ENCODE measurements at places on chromosomes 13 and 19.

DNA sequence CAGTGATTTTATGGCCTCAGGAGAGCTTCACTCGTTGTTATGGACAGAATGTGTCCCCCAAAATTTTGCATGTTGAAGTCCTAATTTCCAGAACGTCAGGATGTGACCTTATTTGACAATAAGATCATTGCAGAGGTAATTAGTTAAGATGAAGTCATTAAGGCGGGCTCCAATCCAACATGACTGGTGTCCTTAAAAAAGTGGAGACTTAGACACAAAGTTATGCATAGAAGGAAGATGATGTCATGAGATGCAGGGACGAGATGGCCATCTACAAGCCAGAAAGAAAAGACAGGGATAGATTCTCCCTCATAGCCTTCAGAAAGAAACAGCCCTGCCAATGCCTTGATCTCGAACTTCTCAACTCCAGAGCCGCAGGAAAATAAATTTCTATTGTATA is 25.8 kb upstream of the SPATA13 start:
- DNase-seq = no peak

- DNase-seq = no peak
Measured at GRCh38 chr19:46691104-46691503, 25.8 kb downstream of the PRKD2 start.

DNA sequence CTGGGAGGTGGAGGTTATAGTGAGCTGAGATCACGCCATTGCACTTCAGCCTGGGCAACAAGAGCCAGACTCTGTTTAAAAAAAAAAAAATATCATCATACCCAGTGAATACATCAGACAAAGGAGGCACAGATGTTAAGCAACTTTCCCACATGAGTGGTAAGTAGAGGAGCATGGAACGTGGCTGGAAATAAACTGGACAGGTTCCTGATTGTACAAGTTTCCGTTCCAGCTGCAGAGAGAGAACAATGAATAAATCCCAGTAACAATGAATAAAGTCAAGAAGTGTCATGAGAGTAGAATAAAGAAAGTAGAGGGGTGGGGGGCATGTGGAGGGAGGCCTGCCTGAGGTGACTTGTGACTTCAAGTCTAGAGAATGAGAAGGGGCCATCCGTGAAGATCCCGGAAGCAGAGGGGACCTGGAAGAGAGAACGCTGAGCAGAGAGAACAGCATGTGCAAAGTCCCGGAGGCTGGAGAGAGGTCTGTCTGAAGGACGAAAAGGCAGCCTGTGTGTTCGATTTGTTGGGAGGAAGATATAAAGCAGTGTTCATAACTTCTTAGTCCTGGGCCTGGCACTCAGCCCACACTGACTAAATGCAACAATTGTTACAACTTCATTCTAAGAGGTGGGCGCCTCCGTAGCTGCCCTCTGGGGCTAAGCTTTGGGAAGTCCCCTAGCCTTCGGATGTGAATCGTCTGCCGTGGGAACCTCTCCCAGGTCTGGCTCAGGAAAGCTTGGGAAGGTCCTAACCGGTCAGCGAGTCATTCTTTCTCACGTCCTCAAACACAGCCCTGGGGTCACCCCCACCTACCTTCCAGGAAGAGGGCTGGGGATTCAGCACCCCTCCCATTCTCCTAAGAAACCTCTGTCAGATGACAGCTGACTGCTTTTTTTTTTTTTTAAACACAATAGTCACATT is 15.3 kb upstream of the ARHGEF18 start:
- DNase-seq = no peak

DNA sequence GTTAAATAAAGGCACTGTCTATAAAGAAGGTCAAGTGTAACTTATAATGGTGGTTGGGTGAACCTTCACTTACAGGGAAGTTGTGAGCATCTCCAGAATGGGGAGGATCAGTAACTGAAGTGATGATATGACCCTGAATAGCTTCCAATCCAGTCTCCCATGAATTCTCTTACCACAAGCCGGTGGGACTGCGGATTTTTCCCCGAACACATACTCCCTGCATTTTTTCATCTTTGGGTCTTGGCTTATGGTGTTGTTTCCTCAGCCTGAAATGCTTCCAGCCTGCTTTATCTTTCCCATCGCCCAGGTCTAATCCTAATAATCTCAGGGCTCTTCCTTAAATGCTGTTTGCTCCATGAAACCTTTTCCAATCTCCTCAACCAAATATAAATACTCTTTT is 2.0 kb upstream of the CSNK1A1L start:
- DNase-seq = no peak

- DNase-seq = peak; percentile 25
Measured at GRCh38 chr19:3508771-3509535, 2.8 kb downstream of the FZR1 start.

- DNase-seq = no peak
Measured at GRCh38 chr19:48476176-48476575, 7.0 kb downstream of the CYTH2 start.

GRCh38 chr19:16976446-16976845 is 50.2 kb downstream of the CPAMD8 start:
- no peak for DNase-seq

- no peak for DNase-seq
Measured at GRCh38 chr13:73129023-73129422, 70.2 kb downstream of the KLF5 start.

DNA sequence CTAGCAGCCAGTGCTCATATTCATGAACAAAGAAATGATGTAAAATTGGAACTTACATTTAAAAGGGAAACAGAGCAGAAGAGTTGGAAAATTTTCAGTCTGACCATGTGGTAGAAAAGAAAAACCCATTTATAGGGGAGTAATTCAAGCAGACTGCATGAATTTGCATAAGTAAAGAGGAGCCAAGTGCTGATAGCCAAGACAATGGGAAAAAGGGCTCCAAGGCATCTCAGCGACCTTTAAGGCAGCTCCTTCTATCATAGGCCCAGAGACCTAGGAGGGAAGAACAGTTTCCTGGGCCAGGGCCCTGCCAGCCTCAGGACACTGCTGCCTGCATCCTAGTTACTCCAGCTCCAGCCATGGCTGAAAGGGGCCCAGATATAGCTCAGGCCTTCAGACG is 7.5 kb downstream of the DNAJC3 start:
- no peak for DNase-seq

DNA sequence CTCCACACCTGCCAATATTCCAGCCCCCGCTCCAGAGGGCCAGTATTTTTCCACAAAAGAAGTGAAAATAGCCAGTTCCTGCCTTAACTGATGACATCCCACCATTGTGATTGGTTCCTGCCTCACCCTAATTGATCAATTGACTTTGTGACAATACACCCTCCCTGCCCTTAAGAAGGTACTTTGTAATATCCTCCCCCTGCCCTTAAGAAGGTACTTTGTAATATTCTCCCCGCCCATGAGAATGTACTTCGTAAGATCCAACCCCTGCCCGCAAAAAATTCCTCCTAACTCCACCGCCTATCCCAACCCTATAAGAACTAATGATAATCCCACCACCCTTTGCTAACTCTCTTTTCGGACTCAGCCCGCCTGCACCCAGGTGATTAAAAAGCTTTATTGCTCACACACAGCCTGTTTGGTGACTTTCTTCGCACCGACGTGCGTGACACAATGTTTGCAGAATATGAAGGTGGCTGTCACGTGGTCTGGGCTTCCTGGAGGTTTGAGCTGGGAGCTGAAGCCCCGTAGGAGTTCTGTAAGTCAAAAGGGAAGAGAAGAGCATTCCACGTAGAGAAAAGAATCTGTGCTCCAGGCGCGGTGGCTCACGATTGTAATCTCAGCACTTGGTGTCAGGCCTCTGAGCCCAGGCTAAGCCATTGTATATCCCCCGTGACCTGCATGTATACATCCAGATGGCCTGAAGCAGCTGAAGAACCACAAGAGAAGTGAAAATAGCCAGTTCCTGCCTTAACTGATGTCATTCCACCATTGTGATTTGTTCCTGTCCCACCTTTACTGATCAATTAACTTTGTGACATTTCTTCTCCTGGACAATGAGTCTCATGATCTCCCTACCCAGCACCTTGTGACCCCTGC is 6.2 kb upstream of the FUT3 start:
- no peak for DNase-seq

DNA sequence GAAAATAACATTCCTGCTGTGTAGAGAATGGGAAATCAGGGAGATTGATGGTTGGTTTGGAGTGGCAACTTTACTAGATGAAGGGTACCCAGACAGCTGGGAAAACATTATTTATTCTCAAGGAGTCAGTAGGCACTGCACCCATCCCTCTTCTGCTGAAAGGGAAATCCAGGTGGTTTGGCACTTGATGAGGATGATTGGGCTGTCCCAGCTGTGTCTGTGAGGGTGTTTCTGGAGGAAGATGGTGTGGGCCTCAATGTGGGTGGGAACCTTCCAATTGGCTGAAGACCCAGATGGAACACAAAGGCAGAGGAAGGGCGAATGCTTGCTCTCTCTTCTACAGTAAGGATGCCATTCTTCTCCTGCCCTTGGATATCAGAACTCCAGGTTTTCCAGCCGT is 10.4 kb upstream of the SACS start:
- no peak for DNase-seq

DNA sequence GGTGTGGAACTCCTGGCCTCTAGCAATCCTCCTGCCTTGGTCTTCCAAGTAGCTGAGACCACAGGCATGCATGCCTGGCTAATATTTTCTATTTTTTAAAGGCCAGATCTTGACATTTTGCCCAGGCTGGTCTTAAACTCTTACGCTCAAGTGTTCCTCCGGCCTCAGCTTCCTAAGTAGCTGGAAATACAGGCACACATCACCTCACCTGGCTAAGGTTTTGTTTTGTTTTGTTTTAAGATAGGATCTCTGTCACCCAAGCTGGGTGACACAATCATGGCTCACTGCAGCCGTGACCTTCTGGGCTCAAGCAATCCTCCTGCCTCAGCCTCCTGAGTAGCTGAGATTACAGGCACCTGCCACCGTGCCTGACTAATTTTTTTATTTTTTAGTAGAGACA is 5.5 kb upstream of the RLN3 start:
- no peak for DNase-seq

DNA sequence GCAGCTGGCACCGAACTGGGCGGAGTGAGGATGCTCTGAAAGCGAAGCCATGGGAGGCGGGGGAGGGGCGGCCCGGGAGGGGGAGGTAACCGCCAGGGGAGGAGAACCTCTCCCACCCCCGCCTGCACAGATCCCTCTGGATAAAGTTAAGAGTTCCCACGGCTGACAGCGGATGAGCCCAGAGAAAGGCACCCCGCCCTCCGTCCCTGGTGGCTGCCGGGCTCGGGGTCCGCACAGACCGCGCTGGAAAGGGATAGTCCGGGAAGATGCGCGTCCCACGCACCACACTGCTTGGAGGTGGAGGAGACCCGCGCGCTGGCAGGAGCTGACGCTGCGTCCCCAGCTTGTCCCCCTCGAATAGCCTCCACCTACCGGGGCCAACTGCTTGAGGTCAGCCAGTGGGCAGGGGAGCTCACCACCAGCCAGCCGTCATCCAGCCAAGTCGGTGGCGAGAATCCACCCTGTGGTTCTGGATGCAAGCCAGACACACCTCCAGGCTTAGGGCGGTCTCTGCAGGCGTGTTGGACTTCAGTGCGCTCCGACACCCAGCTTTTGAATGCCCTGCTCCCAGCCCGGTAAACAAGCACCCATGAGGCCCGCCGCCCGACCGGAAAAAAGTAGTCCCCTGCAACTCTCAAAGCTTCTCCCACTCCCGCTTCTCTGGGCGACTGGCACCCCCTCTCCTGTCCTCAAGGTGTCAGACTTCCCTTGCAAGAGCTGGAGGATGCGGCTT is at the start of gene TRPC4:
TSS of gene TRPC4 (minus strand) at position 17 of the 733 bp plus-strand sequence. CDS start 86,439 bp downstream, outside the sequence.
- DNase-seq = peak; percentile 3

- no peak for DNase-seq
Measured at GRCh38 chr13:74641586-74641985, 507.4 kb upstream of the KLF12 start.

DNA sequence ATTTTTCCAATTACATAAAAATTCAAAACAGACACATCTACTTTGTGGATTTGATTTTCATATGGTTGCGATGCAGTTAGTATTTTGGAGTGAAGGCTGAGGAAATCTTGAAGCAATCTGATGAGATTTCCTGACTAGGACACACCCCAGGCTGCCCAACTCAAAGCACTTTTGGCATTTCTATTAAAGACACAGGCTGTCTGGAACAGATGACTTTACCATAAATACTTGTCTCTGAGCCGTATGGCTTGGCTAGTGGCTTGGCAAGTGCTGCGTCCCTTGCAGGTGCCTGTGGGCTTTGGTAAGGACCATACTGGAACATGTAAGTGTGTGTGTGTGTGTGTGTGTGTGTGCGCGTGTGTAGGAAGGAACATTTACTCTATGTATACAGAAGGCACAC is 218.8 kb downstream of the FGF9 start:
- no peak for DNase-seq

GRCh38 chr13:46296115-46296822 is 84.5 kb downstream of the LRRC63 start:
- no peak for DNase-seq

- no peak for DNase-seq
Measured at GRCh38 chr19:7459773-7460172, 29.1 kb downstream of the PEX11G start.

DNA sequence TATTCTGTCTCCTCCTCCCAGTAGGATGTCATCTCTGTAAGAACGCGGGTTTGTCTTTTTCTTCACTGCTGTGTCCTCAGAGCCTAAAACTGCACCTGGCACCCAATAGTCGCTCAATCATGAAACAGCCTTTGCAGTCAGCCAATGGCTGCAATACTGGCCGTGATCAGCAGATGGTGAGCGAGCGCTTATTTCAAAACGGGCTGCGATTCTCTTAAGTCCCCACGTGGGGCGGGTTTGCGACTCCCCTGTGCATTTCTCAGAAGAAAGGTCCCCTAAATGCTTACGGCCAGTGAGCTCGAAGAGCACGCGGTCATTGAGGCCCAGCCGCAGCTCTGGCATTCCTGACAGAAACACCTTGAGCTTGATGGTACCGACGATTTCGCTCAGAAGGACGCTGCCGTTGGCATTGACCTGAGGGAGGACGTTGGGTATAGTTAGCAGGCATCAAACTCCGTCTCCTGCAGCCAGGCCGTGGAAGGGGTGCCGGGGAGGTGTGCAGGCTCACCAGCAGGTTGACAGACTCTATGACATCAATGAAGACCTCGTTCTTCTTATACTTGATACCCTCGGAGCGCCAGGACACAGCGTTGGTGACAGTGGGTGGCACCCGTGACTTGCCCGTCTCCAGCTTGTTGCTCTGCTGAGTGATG is 6.0 kb downstream of the AP1M2 start:
- DNase-seq = peak; percentile 93

DNA sequence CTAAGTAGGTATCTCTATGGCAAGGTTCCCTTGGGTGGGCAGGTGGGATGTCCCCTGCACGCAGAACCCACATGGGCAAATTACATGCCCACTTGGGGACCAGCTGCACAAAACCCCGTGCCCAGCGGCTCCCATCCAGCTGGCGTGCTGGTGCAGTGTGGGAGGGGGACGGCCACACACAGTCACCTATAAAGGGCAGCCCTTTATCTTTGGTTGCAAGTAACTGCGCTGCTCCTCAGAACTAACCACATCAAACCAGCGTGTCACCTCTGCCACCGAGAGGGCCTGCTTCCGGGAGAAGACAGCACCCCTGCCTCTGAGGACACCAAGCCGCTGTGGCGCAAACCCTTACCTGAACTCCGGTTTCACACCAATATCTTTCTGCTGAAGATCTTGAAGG is 32.2 kb downstream of the ANKRD27 start:
- DNase-seq = peak; percentile 64

DNA sequence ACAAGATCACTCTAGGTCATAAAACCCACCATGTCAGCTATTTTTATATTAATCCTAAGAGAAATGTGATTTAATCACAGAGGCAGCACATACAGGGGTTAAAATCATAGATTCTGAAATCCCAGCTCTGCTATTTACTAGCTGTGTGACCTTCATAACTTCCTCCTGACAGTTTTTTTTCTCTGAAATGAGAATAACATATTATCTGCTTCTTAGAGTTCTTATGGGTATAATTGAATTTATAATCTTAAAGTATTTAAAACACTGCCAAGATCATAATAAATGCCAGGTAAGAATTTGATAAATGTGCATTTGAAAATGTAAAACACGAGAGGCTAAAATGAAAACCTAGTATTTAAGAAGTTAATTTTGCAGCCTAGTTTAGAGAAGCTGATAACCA is 722.9 kb downstream of the SLITRK6 start:
- no peak for DNase-seq
